Brain pericyte (primary cell): ENCODE measurements at places on chromosomes 1 and 21.

- DNase-seq: no peak
Measured at GRCh38 chr1:20597650-20598049, 8.8 kb downstream of the CDA start.

DNA sequence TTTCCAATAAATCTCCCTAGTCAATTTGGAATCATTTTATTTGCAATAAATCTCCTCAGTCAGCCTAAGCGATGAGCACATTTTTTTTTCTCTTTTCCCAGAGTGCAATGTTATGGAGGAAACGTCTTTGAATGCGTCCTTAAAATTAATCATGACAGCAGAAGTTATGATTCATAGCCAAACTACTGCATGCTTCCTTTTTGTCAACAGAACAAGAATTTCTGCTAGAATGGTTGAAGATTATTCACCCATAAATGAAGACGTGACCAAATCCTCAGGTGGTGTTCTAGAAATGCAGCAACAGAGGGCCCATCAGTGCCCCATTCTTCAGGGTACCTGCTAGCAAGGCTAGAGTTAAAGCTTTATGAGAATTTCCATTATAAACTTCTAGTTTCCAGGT lies 407.9 kb upstream of the PKN2 start:
- no peak for DNase-seq

- DNase-seq: no peak
Measured at GRCh38 chr1:229062135-229062534, 208.8 kb upstream of the RAB4A start.

DNA sequence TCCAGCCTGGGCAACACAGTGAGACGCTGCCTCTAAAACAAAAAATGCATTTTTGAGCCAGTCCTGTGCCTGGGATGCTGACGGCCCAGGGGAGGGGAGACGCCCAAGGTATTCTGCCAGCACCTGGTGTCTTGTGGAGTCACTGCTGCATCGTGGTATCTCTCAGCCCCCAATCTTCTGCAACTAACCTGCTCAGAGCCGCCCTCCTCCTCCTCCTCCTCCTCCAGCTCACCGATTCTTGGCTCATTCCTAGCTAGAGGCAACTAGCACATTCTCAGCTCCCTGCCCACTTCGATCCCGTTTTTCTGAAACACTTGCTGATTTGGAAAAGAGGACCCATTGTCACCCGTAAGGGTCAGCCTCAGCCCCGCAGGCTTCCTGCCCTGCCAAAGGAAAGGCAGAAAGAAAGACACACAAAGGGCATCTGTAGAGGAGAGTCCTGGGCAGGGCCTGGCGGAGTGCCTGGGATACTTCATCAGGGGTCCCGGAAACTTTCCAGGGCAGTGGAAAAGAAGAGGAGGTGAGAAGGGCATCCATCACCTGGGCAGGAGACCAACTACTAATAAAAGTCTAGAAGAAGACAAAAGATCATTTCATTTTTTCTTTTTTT lies 20.7 kb downstream of the GPR157 start:
- DNase-seq: no peak

GRCh38 chr1:200040481-200041138 lies 13.1 kb downstream of the NR5A2 start:
- no peak for DNase-seq

DNA sequence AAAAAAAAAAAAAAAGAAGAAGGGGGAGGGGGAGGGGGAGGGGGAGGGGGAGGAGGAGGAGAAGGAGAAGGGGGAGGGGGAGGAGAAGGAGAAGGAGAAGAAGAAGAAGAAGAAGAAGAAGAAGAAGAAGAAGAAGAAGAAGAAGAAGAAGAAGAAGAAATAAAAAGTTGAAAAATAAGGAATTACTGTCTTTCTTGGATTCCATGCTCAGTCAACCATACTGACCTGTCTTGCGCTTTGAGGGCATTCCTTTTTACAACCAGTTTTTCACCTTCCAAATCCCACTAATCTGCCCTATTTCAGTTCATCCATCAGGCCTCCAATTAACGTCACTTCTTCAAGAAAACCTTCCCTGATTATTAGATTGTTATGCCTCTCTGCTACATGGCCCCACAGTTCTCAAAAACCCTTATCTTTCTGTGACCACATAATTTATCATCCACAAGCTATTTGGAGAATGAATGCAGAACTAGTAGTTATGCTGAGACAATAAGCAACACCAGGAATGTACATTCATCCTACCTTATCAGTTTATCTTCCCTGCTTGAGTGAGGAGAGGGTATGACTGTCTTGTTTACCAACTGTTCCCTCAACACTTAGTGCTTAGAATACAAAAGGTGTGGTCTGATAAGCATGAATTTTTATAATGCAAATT lies 57.5 kb upstream of the GUCA2A start:
- no peak for DNase-seq

DNA sequence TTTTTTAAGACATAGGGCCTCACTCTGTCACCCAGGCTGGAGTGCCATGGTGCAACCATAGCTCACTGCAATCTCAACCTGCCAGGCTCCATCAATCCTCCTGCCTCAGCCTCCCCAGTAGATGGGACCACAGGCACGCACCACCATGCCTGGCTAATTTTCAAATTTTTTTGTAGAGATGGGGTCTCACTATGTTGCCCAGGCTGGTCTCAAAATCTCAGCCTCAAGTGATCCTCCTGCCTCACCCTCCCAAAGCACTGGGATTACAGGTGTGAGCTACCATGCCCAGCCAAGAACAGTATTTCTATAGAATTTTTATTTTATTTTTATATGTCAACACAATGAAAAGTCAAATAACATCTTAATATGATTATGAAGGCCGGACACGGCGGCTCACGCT lies 10.9 kb downstream of the GNB1 start:
- no peak for DNase-seq

DNA sequence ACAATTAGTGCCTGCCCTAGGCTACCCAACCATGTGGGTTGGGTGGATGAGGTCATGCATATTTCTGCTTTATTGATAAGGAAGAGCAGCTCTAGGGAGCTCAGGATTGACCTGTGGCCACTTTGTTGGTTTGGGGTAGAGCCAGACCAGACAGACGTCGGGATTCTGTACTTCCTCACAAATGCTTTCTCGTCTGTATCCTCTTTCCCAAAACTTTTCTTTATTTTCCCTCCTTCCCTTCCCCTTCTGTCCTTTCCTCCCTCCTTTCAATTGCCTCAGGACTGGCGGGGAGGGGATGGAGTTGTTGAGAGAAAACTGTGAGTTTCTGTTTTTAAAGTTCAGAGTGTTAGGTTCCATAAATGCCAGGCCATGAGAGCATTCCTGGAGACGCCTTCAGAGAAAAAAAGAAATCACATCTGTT lies 68.0 kb downstream of the UCK2 start:
- no peak for DNase-seq

GRCh38 chr1:63690966-63691700 lies 82.7 kb upstream of the ROR1 start:
- DNase-seq: no peak

DNA sequence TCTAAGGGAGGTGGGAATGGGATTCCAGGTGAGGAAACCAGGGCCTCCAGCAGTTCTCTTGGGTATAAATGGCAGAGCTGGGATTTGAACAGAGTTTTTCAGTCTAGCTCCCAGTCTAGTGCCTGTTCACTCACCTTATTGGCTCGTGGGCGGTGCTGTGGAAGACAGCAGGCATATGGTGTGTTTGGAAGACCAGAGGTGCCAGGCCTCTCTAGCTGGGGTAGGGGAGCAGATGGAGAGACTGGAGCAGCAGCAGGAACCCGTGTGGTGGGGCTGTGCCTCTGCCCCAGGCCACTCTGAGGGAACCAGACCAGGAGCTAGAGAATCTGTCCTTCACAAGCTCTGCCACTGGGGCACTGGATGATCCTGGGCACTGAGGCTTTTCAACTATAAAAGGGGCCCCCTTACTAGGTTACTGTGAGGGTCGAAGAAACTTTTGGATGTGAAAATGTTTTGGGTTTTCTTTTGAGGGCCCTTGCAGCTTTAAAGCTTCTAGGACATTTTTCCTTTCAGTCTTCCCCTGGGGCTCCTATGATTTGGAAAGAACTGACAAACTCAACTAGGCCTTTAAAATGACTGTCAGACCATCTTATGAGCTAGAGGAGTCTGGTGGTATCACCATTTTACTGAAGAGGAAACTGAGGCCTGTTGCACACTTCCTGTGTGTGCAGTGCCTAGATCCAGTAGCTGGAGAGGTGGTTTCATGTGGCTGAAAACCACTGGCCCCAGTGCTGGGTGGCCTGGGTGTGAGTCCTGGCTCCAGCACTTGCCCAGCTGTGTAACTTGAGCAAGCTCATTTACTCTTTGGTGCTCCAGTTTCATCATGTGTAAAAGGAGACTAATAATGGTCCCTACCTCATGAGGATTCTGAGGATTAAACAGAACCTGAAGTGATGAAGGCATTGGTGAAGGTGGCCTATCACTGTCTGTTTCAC lies 6.1 kb downstream of the DMRTB1 start:
- no peak for DNase-seq

DNA sequence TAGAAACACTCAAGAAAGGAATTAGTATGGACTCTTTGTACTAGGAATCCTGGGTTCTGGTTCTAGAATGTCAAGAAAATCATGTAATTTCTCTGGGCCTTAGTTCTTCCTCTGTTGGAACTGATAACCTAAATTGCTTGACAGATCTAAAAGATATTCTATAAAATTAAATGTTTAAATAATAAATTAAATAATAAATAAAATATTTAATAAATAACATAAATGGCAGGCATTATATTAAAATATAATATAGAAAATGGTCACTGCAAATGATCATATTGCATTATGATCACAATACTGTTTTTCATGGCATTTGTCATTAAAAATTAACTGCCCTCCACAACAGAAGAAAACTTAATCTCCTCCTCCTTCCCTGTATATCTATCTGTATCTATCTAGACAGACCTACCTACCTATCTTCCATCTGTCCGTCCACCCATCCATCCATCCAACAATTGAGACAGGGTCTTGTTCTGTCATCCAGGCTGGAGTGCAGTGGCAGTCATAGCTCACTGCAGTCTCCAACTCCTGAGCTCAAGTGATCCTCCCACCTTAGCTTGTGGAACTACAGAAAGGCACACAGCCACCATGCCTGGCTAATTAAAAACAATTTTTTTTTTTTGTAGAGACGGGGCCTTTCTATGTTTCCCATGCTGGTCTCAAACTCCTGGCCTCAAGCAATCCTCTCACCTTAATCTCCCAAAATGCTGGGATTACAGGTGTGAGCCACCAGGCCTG lies 16.4 kb downstream of the NUCKS1 start:
- DNase-seq: no peak

DNA sequence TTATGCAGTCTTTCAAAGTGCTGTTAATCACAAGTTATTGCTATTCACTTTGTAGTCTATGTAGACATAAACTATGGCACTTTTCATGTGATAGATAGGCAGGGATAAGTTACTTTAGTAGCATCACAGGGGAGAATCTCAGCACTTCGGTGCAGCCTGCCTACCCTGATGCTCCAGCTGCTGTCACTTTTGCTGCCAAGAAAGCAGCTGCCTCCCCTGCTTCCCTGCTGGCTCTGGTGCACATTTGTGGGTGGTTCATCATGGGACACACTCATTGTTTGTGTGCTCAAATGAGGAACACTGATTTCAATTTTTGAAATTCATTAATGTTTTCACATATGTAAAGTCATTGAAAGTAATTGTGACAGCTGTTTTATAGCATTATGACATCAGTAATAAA lies 272.6 kb downstream of the S1PR1 start:
- DNase-seq: no peak

DNA sequence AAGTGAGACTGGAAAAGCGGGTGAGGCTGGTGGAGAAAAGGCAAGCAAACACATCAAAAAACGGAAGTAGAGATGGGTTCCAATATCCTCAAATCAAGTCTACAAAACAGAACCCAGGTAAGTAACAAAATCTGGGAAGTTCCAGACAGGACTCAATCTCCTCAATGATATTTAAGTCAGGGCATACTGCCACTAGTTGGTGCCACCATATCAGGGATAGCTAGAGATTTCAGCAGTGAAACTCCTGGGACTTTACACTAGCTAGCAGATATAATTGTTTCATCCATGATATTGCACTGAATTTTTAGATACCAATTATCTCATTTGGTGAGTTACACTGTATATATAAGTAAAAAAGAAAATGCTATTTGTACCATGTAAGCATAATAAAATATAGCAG lies 52.0 kb downstream of the EYA3 start:
- no peak for DNase-seq

DNA sequence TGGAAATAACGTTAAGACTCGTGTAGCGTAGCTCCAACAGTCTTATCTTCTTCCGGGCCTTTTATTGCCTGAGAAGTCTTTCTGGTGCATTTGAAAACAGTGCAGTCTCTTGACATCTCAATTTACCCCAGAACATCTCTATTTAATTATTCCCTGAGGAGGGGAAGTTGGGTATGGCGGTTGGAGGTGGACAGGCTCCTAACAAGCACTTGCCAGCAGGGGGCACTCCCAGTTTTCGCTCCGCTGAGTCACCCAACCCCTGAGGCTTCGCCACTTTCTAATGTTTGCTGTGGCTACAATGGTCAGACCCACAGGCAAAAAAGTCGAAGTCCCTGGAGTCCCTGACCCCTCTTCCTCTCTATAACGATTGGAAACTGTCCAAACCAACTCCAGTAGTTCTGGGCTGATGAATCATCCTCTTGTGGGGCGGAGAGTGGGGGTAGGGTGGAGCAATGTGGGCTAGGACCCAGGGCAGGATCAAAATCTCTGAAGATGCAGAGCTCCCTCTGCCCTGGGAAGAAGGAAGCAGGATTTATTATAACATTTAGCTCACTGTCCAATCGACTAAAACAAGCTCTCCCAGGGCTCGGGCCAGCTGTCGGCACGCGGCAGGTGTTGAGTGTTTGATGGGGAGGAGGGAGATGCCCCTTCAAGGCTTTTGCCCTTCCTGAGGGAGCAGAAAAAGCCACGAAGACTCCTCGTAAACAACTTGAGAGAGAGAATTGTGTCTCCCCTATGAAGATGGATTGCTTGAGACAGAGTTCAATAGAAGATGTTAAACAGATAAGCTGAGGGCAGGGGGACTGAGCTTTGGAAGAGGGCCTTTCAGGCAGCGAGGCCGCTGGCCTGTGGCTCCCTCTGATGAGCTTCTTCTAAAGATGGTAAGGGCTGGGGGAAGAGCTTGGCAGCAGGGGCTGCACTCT lies 85.7 kb downstream of the BRINP2 start:
- DNase-seq: no peak

- peak; percentile 34 for DNase-seq
Measured at GRCh38 chr1:25103164-25103795, 129.0 kb downstream of the SYF2 start.

DNA sequence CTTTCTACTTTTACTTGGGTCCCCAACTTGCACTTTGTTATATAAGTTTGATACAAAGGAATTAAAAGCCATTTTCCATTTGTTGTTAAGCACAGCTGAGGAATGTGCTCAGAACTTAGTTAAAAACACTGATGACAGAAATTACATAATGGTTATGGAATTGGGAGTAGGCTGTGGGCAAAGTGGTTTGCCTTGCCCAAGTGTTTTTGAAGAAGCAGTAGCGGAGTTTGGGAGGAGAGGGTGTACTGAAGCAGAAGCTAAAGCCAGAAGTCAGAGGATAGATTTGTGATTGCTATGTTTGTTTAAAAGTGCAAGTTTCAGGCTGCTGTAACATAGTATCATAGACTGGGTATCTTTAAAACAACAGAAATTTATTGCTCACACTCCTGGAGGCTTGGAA lies 391.8 kb downstream of the DUSP10 start:
- DNase-seq: no peak
